ENCODE measurements at places on chromosomes 6 and 20.

DNA sequence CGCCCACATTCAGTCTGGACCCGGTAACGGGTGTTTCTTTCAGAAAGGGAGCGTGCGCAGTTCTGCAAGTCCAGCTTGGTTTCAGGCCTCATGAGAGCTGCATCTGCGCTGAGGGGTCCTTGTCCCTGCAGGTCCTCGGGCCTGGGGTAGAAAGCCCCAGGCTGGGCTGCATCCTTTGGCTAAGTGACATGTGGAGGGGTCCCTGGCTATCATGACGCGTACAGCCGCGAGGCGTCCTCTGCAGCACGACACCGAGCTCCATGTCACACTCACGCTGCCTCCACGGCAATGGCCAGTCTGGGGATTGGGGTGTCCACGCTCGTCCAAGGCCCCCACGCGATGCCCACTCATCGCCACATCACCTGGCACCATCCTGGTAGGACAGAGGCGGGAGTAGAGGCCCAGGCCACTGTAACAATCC, 1.7 kb upstream of the KIF25 start:
- DNase-seq: no peak

GRCh38 chr20:6641012-6641411, 126.5 kb upstream of the BMP2 start:
- DNase-seq: no peak

GRCh38 chr6:36068012-36068392, 40.4 kb downstream of the MAPK14 start:
- DNase-seq: no peak

- peak; percentile 65 for DNase-seq
These were observed 151.6 kb upstream of the GMDS start for GRCh38 chr6:2396846-2397630.

DNA sequence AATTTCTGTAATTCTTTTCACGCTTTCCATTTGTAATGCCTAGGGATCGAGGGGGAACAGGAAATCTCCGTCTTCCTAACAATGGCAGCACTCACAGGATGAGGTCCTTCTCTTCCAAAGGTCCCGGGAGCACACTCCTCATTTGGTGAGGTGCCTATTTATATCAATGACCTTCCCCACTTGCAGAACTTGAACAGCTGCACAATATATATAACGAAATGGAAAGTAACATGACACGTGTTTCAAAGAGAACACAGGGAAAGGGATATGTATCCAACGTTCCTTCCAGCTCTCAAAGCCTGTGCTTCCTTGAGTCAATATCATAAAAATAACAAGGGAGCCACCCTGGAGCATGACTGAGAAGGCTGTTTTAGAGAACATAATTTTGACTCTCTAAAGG, 78.6 kb upstream of the RBM24 start:
- peak; percentile 0 for DNase-seq

DNA sequence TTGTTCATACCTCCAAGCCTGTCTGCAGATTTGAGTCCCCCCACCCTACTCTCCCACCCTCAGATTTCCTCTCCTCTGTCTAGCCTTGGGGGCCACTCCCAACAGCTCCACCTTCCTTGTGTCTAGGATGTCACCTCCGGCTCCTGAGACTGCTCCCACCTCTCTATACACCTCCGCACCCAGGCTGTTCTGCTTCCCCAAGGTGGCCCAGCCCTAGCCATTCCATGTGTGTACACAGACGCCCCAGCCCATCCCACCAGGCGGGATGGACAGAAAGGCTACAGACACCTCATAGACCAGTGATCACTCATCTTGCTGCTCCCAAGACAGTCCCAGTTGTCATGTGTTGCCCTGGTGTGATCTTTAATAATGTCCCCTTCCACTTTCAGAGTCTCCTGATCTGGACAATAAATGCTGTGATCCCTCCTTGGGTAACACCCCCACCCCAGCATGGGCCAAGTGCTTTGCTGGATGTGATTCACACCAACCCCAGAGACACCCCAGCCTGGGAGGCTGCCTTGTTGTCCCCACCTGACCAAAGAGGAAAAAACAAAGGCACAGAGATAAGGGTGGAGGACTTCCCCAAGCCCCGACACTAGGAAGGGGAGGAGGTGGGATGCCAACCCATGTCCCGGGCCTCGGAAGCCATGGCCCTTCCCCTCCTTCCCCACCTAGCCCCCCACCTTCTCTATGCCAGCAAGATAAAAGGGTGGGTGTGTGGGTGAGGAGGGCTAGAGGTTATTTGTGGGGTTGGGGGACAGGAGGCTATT, 36.1 kb downstream of the MDFI start:
- DNase-seq: no peak

DNA sequence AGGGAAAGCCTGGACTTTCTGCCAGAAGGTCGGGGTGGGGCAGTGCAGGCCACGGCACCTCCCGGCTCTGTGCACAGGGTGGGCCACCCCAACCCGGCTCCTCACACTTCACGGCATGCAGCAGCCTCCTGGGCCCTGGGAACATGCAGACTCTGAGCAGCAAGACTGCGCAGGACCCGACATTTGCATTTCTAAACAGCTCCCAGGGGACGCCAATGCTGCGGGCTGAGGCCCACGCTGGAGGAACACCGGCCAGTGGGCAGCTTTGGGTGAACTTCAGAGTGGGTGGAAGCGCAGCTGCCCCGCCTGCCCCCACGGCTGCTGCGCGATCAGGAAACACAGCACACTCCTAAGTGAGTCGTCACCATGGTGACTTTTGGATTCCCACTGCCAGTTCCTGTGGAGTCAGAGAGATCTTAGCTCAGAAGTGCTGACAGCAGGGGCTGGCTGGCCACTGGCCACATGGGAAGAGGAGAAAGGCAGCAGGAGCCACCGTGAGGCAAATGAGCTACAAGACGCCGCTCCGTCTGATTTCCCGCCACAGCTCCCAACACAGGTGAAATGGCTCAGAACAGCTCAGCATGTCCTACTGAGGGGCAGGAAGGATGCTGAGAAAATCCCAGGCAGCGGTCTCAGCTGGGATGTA, 52.1 kb downstream of the RNASET2 start:
- no peak for DNase-seq

DNA sequence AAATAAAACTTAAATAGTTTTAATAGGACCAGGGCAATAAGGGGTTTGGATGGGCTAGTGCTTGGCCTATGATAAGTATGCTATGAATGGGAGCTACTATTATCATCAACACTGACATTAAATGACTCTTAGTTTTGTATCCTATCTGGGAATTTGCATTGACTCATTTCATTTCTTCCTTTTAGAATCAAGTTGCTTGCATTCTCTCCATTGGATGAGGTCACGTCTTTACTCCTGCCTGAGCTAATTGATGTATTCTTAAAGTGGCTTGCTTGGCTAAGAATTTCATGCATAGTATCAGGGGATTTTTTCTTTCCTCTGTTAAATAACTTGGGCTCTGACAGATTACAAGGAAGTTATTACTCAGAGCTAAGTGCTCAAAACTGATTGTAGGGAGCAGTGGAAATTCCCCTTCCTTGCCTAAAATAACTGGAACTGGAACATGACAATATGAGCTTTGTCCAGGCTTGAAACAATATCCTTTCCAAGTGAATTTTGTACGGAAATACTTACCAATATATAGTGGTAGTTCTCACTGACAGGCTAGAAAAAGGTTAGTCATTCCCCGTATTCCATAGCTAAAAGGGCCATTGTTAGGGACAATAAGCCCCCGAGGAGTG, 169.9 kb downstream of the BCAS1 start:
- no peak for DNase-seq

Measured in SHP77 (cell line).